RWPE2 (cell line): ENCODE measurements at places on chromosomes 12 and 14.

GRCh38 chr12:10171973-10172728 is at the start of gene OLR1:
OLR1 (minus strand) TSS chr12:10172132; CDS start chr12:10172077, 55 bp downstream.
- peaks cover 25% of the 10 kb centered on the region for H3K4me1 ChIP-seq
- no peak for DNase-seq
- H3K4me3 ChIP-seq: no peak within 1 kb of the TSS
- no peak within 1 kb of the TSS for H3K27ac ChIP-seq
- no peaks in the 10 kb centered on the region for H3K36me3 ChIP-seq
- no peaks in the 10 kb centered on the region for H3K27me3 ChIP-seq

GRCh38 chr12:18837025-18837424 is 99.1 kb downstream of the CAPZA3 start:
- no peaks in the 10 kb centered on the region for H3K4me1 ChIP-seq
- no peaks in the 10 kb centered on the region for H3K27me3 ChIP-seq
- H3K27ac ChIP-seq: no peak overlapping the region
- no peaks in the 10 kb centered on the region for H3K36me3 ChIP-seq
- DNase-seq: no peak
- no peak overlapping the region for H3K4me3 ChIP-seq

DNA sequence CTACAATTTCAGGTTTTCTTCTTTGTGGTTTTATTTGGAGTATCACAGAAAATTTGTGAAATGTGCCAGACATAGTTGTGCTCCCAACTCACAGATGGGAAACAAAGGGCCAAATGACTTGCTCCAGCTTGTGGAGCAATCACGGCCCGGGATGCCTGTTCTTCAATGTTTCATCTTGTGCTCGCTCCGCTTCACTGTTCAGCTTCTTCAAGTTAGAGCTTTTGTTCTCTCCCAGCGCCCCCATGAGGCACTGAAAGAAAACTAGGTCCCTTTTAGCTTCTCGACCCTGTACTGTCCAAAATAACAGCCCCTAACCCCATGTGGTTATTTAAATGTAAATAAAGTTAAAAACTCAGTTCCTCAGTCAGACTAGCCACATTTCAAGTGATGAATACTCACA is 187.9 kb upstream of the STXBP6 start:
- H3K36me3 ChIP-seq: no peaks in the 10 kb centered on the region
- H3K27me3 ChIP-seq: no peaks in the 10 kb centered on the region
- H3K4me1 ChIP-seq: no peaks in the 10 kb centered on the region
- H3K4me3 ChIP-seq: no peak overlapping the region

- no peak overlapping the region for H3K27ac ChIP-seq
- H3K4me3 ChIP-seq: no peak overlapping the region
- no peaks in the 10 kb centered on the region for H3K4me1 ChIP-seq
These were observed 114.2 kb downstream of the TTC6 start for GRCh38 chr14:37709419-37710195.
